ENCODE measurements at places on chromosomes 13 and 19.

DNA sequence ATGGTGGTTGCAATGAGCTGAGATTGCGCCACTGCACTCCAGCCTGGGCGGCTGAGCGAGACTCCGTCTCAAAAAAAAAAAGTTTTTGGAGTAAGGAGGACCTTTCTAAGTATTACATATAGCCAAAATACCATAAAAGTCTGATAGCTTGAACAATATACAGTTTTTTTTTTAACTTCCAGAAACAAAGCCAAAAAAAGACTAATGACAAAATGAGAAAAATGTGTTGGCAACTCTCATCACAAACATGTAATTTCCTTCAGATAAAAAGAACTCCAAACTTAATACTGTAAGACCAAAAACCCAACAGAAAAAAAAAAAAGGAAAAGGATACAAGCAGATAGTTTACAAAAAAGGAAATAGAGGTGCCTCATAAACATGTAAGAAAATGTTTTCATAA lies 68.2 kb upstream of the MED4 start:
- no peak for DNase-seq

- no peak for DNase-seq
Observed at GRCh38 chr13:44340508-44340907, 33.1 kb upstream of the SERP2 start.

DNA sequence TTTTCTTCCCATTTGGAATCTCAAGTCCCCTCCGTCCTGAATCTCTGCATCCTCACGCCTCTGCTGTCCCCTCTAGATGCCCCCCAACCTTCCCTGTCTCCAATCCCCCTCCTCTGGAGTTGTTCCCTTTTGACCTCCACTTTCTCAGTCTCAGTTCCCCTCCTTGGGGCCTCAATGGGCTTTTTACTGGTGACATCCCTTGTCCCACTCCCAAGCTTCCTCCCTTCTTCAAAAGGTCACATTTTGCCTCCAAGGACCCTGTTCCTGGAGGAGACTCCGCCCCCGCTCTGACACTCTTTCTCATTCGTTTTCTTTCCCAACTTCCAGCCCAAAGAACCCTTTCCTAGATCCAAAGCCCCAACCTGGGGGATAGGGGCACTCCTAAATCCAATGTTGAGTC lies 1.0 kb downstream of the AP2S1 start:
- no peak for DNase-seq

GRCh38 chr19:38739440-38740256 lies 4.6 kb downstream of the CAPN12 start:
- no peak for DNase-seq

DNA sequence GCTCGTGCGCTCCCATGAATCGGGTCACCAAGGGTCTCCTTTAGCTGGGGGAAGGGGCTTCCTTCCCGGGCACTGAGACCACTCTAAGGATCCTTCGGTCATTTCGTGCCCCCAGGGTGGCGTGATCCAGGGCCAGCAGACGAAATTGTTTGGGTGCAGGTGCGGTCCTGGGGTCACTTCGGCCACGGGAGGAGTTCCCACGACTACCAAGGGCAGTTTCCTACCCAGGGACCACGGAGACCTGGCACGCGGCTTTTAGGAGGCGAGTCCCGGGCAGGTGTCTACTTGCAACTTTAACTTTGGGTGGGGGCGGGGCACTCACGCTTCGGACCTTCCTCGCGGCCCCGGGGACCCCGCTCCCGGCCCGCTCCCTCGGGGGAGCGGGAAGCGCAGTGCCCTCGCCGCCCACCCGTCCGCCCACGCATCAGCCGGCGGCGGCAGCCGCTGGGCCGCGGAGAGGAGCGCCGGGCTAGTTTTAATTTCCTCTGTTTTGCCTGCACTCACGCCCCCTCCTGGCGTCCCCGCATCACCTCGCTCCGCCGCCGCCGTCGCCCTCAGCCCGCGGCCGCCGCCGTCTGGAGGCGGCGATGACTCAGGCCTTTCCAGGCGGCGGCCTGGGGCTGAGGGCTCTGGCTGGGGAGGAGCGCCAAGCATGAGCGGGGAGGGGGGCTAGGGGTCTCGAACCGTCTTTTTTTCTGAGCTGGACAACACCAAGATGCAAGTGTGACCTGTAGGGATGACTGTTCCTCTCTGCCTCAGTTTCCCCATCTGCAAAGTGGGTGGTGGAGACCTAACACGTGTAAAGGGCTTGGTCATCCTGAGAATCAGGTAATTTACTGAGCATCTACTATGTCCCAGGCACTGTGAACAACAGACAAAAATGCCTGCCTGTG lies 21.8 kb downstream of the OLFM2 start:
- DNase-seq, result peak; percentile 58

DNA sequence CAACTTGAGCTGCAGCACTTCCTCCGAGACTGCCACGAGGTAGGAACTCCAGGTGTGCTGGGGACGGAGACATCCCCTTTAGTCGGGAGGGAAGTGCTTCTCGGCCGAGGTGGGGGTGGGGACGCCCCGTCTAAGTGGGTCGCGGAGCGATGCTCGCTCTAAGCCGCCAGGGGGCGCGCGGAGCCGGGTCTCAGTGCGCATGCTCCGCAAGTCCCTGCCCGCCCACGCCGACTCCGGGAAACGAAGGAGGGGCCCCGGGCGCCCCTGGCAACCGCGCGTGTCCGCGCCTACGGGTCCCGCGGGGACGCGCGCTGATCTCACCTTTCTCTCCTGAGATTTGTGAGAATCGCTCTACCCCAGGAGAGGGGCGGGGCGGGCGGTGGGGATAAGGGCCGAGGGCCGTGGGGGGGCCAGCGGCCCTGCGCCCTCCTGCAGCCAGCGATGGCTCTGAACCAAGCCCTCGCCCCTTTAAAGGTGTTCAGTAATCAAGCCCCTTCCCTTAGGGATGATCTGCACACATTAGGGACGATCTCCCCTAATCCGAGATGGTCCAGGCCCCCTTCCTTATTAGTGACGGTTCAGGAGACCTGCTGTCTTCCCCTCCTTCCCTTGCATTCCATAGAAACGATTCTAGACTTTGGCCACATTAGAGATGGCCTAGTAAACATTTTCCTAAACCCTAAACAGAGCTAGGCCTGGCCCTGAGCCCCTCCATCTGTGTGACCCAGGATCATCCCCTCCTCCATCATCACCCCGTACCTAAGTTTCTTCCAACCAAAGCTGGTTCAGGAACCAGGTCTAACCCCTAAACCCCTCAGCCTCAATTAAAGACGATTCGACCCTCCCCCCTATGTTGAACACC lies 47.3 kb upstream of the SHKBP1 start:
- peak; percentile 73 for DNase-seq

GRCh38 chr19:16249826-16250404 lies 52.2 kb downstream of the AP1M1 start:
- no peak for DNase-seq

DNA sequence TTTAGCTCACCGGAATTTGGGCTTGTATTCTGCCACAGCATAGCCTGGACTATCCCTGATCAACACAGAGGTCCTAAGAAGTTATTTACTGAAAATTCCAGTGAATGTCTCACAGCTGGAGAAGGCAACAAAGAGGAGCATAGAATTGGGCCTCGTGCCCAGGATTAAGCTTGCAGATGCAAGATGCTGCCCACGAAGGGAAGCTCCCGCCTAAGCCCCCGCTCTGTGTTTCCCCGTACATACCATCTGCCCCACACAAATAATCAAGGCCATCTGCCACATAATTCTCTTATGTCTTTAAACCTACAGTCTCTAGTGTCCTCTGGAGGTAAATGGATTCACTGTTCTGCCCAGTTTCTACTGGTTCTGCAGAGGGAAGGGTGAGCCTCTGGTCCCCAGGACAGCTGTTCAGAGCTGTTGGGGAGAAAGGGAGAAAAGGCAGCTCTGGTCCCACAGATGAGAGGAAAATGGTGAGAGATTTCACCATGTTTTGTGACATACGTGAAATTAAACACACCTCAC lies 7.4 kb upstream of the TPP2 start:
- DNase-seq, result no peak

DNA sequence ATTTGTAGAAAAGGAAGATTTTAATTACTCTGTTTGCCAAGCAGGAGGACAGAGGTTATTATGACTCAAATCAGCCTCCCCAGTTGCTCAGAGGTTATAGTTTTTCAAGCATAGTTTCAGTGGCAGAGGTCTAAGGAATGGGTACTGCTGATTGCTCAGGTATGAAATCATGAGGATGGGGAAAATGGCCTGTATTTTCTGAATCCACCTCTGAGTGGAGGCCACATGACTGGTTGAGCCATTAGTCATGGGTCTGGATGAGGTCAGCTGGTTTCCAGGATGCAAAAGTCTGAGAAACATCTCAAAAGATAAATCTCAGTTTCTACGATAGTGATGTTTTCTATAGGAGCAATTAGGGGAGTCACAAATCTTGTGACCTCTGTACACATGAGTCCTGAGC lies 62.8 kb upstream of the CEACAM8 start:
- DNase-seq, result no peak

DNA sequence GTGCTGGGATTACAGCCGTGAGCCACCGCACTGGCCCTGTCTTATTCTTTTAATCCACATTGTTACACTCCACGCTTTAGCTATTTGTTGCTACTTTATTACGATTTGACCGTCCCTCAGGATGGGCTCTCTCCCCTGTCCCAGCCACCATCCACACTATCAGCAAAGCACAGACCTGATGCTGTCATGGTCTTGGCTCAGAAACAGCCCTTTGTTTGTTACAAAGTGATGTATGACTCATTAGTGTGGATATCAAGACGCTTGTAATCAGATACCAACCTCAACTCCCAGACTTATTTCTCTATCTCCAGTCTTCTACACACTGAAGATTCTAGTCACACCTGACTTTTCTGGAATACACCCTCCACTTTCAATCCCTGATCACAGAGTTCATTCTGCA lies 84.6 kb upstream of the FREM2 start:
- DNase-seq, result no peak

DNA sequence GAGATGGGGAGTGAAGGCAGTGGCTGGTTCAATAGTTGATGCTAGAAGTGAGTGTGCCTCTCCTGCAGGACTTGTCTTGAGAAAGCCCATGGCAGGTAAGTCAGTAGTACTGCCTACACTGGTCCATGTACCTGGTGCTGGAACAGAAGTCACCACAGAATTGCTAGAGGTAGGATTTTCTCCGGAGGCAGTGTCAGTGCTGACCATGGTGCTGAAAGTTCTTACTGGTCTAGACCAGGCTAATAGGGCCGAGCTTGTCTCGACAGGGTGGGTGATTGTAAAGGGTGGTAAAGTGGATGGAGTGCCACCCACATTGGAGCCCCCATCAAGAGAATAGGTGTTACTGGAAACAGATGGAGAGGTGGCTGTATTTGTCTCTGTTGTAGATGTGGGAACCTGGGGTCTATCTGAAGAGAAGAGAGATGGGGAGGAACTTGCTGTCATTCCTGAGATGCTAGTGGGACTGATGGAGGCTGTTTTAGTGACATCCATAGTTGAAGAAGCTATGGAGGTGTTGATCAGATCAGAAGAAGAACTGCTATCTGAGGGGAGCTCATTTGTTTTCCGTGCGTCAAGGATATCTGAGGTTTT lies 36.6 kb downstream of the MUC16 start:
- DNase-seq, result no peak

- DNase-seq, result no peak
Observed at GRCh38 chr13:88637935-88638334, 966.8 kb downstream of the SLITRK5 start.

DNA sequence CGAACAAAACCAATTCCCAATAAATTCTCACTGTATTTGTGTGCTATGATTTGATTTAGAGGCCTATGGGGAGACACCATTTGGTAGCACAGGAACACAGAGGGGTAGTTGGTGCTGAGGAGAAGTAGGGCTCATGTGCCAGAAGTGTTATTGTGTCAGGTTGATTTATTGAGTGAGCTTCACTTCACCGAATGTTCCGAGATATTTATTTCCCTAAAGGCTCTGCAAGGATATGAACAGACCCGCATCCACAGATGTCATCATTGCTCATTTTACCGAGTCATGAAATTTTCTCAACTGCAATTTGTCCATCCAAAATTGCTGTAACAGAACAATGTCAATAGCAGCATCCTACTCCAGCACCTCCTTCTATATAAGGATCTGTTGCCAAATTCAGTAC lies 69.5 kb downstream of the DACH1 start:
- DNase-seq, result no peak

DNA sequence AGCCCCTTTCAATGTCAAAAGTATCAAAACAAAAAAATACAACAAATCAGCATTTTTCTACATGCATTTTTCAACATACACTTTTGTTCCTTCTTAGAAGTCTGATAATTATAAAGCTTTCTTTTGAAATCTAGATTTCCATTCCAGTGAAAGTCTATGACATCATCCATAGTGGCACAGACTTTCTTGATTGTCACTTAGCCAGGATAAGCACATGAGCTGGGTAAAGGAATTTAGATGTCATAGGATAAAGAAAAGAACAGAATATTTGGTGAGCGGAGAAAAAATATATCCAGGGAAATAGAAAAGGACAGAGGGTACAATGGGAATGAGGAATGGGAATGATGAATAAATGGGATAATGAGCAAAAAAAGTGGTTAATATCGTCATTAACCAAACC lies 15.1 kb upstream of the TRPC4 start:
- DNase-seq, result no peak

DNA sequence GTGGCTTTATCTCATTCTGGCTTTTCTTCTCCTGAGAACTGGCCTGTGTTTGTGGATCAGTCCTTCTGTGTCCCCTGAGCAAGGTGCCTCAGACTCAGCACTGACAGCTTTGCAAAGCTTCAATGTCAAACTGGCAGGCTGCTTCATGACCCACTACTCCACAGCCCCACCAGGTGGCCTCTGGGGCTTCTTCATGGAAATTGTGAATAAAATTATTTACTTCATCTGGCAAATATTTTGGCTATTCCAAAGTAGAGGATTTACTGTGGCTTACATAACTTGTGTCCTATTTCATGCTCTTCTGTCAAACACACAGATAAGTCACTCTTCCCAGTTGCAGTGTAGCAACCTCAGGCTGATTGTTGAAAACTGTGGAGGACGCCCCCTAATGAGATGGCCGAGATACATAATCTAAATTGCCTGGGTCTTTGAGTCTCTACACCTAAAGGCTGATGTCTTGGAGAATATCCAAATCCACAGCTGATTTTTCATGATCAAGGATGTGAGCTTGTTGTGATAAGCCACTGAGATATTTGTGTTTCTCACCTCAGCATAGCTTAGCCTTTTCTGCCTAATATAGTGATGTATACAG lies 721.9 kb upstream of the SLC10A2 start:
- DNase-seq, result no peak

GRCh38 chr13:93900731-93901130 lies 578.8 kb downstream of the DCT start:
- DNase-seq, result no peak

DNA sequence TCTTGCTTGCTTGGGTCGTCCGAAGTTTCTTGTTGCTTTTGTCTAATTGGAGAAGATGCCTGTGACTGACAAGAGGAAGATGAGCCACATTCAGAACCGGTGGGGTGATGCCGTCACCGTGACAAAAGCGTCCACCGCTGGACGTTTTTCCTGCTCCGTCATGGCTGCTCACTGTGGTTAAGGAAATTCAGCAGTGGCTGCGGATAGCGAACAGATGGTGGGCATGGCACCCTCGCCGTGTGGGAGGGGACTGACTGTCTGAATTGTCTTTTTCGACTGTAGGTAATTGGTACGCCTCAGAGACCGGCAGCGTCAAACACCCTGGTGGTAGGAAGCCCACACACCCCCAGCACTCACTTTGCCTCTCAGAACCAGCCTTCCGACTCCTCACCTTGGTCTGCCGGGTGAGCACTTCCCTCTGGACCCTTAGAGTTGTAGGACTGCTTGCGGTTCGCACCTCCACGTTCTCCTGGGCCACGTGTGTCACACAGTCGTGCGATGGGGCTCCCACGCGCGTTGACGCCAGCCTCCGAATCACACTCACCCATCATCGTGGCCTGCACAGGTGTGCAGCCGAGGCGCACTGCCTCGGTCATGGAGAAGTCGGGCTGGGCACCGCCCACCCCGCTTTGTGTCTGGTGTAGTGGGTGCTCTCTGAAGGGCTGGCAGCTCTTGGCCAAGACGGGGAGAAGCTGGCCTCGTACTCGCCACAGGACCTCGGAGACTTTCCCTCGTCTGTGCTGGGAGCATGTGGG lies 26.5 kb downstream of the ATP4B start:
- no peak for DNase-seq

Data from T-helper 22 cell (primary cell).